CD4-positive, alpha-beta T cell treated with Interferon gamma for 1 hour (primary cell): ENCODE measurements at places on chromosomes 13 and 19.

DNA sequence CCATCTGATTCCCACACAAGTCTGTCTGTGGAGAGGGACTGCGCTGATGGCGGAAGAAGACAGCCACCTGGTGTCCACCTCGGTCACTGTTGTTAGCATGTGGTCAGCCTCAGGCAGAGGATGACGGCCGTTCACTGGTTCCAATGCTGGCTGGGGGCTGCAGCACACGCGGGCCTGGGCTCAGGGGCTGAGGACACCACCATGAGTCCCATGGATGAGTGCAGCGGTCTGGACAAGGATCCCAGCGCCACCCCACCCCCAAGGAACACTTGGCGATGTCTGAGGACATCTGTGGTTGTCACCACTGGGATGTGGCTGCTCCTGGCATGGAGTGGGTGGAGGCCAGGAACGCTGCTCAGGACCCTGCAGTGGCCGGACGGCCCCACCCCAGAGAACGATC lies 10.9 kb downstream of the DPP9 start:
- no peak for DNase-seq

- no peak for DNase-seq
Observed at GRCh38 chr13:106373989-106374572, 161.4 kb downstream of the EFNB2 start.

DNA sequence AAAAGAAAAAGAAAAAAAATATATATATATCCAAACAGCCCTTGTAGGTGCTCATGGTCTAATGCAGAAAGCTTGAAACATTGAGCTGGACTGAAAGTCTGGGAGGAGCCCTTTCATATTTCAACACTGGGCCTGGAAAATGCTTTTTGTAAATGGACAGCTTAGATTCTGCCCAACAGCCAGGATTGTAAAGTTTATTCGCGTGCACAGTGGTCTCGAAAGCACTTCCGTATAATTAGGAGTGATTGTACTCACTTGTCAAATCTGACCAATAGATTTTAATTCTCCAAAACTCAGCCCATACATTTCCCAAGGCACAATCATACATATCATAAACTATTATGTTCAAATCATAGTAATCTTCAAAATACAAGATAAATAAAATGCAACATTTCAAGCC lies 260.1 kb downstream of the COL4A1 start:
- DNase-seq = no peak

GRCh38 chr13:93226623-93227279 lies at the start of gene GPC6:
GPC6 (plus strand) TSS chr13:93226807.
- DNase-seq = no peak

GRCh38 chr19:22945560-22945959 lies 57.4 kb downstream of the ZNF728 start:
- DNase-seq = no peak

- DNase-seq = no peak
Observed at GRCh38 chr13:49357694-49358093, 86.2 kb downstream of the CAB39L start.

DNA sequence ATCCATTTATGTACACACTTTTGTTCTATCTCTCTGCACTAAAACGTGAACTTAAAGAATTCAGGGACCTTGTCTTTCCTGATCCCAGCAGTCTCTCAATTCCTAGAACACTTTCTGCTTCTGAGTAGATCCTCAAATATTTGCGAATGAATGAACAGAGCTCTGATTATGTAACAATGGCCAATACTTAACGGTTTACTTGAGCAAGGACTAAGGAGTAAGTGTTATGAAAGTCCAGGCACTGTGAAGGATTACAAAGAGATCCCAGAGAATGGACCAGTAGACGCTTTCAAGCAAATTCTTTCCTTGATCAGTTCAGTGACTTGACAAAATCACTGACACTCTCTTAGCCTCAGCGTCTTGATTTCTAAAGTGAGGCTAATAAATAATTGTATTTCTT lies 514.5 kb upstream of the KLHL1 start:
- DNase-seq = no peak

DNA sequence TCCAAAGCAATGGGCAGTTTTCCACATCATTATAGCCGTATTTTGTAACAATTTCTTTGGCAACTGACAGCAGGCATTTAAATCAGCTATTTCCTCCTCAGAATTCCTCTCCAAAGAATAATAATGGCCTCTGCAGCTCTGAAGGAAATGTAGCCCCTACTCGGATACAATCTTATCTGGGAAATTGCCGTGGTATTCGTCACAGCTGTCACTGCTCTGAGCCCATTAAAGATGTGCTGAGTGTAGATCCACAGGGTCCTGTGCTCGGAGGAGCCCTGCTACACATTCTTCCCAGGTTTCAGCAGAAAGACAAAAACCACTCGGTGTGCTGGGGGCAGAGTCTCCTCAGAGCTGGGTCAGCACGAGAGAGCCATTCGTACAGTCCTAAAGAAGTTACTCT lies 33.1 kb downstream of the MZT1 start:
- DNase-seq = no peak

GRCh38 chr13:103883164-103883563 lies 816.9 kb upstream of the SLC10A2 start:
- DNase-seq = no peak

- DNase-seq = no peak
Observed at GRCh38 chr19:11390359-11390758, 6.2 kb upstream of the EPOR start.

GRCh38 chr13:112012705-112013085 lies 54.3 kb upstream of the SOX1 start:
- DNase-seq = no peak

DNA sequence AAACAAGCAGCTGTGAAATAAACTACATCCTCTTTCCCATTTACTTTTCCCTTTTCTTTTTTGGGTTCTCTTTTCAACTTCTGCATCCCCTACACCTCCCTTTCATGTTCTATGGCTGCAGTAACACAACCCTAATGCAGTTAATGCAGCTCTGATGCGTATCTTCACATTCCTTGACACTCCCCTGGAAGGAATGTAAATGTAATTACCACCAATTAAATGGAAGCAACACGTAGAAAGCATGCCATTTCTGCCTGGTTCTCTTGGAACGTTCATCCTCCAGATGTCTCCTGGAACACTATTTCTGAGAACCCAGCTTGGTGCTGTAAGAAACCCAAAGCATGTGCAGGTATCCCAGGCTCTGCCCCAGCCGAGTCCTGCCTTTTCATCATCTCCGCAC lies 166.8 kb upstream of the FREM2 start:
- DNase-seq = no peak

- no peak for DNase-seq
Observed at GRCh38 chr13:41137241-41137640, 4.6 kb upstream of the KBTBD6 start.
